Left kidney (tissue), 8 donors: ENCODE measurements at places on chromosomes 12 and 14. TPM values are rescaled to one million over a fixed set of nuclear protein-coding genes. Genes with fewer than 3 reads are reported as not detected.

TMEM253 gene
- polyA plus RNA-seq: 1.3 TPM

GALNT8 gene
- 4.3 TPM for polyA plus RNA-seq

FAM234B gene
- 13.0 TPM for polyA plus RNA-seq

GZMB gene
- polyA plus RNA-seq: 0.55 TPM

SLC38A1 gene
- polyA plus RNA-seq: 76.6 TPM

IL23A gene
- 1.2 TPM for polyA plus RNA-seq

SYNDIG1L gene
- polyA plus RNA-seq: 0.50 TPM

PIANP gene
- 12.1 TPM for polyA plus RNA-seq

OR6C76 gene
- polyA plus RNA-seq: not detected

MAP3K12 gene
- 38.5 TPM for polyA plus RNA-seq

WIF1 gene
- polyA plus RNA-seq: 1.8 TPM

CKB gene
- polyA plus RNA-seq: 103 TPM

GDF3 gene
- polyA plus RNA-seq: 0.48 TPM

TCL1B gene
- 0.60 TPM for polyA plus RNA-seq

TSPAN19 gene
- polyA plus RNA-seq: 0.88 TPM

ACVRL1 gene
- polyA plus RNA-seq: 28.2 TPM

OASL gene
- polyA plus RNA-seq: 0.10 TPM
